ENCODE measurements at places on chromosomes 4 and X.

- DNase-seq, result peak; percentile 14
These were observed 117.3 kb downstream of the DRD5 start for GRCh38 chr4:9898596-9899305.

- no peak for DNase-seq
These were observed 68.3 kb upstream of the PGM2 start for GRCh38 chr4:37758226-37758625.

GRCh38 chrX:74510401-74510800, 89.1 kb downstream of the SLC16A2 start:
- DNase-seq, result no peak

- no peak for DNase-seq
These were observed 266.3 kb downstream of the PDGFC start for GRCh38 chr4:156705311-156705710.

DNA sequence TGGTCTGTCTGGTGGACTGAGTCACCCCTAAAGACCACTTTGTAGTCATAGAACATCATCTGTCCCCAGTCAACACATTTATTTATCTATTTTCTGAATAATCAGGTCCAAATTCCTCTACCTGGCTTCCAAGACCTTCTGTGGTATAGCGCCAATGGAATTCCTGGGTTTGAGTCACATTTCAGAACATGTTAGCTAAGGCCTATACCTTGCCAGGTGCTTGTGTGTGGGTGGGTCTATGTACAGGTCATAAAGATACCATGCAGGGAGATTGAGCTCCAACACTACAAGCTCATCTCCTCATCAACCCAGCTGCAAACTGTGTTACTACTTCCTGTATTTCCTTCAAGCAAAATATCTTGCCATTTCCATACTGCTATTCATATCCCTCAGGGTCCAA, 113.3 kb downstream of the TRAPPC11 start:
- no peak for DNase-seq

DNA sequence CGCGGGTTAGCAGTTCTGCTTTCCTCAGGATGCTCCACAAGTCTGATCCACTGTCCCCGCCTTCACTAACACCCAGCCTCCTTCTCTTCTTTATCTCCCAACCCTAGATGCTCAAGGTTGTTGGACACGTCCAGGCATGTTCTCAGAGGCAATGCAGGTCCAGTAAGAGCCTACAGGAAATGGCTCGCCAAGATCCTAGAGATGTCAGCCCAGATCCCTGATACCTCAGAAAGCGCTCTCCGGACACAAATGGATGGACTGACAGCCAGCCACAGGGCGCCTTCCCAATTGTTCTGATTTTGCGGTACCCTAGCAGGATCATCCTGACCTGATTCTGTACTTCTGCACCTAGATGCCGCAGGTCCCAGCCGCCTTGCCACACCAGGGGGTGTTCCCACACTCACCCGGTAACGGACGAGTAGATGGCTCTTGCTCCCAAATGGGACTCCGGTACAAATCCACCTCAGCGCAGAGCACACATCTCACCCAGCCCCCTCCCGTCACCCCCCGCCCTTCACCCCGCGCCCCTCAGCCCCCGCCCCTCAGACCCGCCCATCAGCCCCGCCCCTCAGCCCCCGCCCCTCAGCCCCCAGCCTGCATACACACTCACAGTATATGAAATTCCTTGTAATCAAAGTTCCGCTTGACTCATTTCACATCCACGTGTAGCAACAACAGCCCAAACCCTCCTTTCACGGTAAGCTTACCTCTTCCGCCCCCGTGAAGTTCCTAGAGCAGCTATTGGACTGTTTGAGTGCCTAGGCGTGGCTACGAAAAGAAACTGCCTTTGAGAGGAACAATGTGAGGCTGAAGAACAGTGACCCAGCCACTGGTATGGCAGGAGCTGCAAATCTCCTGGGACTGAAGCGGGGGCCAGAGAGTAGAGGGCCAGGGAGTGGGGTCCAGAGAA, at the start of gene EDA2R:
TSS of gene EDA2R (minus strand) at position 488 of the 910 bp plus-strand sequence. CDS start 23,058 bp downstream, outside the sequence.
- peak; percentile 75 for DNase-seq

DNA sequence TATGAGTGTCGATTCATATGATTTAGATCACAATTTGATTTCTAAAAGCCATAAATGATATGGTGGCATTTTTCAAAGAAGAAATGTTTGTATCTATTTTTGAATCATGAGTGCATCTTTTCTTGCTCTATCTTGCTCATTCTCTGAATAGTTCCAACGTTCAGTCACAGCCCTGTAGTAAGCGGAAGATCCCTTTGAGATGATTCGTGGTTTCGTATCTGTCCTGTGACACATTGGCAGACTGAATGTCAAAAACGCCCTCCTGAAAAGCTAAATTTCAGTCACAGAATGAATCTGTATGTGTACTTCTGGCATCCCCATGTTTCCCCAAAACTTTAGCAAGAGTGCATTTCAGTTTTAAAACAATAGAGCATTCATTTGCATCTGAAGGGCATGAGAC, 1066.9 kb upstream of the TENM3 start:
- DNase-seq, result no peak

DNA sequence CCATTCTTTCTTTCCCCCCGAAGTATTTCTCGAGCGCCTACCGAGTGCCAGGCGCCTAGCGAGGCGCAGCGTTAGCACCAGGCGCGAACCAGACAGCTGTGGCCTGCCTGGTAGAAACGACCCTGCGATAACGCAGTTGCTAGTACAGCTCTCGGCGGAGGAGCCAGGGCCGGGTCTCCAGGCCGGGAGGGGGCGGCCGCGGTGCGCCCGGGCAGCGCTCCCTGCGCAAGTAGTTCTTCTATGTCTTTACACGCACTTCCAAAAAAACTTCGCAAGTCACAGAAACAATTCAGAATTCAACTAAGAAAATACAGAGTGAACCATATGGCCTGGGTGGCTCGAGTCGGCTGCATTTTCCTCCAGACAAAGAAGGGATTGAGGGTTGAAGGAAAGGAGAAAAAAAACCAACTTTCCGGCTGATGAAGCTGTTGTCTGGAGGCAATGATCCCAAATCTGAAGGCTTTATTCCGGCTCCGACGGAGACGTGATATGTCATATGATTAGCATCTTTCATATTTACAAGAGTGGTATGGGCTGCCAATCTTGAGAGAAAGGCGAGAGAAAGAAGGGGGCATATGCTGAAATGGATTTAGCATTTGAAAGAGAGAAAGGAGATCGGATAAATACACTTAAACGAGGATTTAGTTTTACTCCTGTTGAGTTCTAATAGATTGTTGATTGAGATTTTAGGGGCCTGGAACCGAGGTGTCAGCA, 7.2 kb upstream of the NEUROG2 start:
- no peak for DNase-seq

DNA sequence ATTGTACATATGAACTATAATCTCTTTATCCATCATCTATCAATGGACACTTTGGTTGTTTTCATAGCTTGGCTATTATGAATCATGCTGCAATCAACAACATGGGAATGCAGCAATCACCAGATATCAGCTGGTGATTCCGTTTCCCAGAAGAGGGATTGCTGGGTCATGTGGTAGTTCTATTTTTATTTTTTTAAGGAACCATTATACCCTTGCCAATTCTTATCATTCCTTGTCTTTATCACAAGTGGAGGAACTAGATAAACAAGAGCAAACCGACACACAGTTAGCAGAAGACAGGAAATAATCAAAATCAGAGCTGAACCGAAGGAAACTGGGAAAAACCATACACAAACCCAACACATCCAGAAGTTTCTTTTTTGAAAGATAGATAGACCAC, 14.5 kb upstream of the LNX1 start:
- DNase-seq, result no peak

- DNase-seq, result no peak
These were observed 13.2 kb downstream of the RUFY3 start for GRCh38 chr4:70734971-70735370.

- DNase-seq, result no peak
These were observed 31.7 kb upstream of the MXRA5 start for GRCh38 chrX:3378156-3378555.

- DNase-seq, result no peak
These were observed 403.7 kb downstream of the IL15 start for GRCh38 chr4:142040043-142040442.

GRCh38 chrX:37776987-37777325, 2.9 kb upstream of the CYBB start:
- no peak for DNase-seq

DNA sequence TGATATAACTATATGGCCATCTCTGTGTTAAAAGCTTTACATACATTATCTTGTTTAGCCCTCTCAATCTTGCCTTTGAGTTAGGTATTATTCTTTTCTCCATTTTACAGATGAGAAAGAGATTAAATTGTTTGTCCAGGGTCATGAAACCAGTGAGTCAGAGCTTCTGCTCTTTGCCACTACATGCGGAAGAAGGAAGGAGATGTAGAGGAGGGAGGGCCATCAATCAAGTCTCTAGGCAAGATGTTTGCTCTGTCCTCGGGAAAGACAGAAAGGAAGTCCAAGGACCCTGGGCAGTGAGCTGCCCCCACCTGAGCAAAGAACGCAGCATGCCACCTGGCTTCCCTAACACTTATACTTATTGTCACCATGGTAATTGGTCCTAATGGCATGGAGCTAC, 133.7 kb upstream of the IL1RAPL2 start:
- peak; percentile 24 for DNase-seq

DNA sequence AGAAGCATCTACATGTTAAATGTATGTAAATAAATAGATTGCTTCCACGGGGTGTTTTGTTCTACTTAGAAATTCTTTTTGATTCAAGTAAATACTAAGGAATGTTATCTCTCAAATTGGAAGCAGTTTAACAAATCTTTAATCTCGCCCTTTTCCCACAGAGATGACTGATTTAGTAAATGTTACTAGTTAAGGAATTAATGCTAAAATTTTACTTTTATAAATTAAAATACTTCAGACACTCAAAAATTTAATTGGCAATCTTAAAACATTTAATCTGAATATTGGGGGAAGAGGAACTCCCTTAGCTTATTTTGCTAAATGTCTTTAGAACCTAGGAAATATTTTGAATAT, 12.1 kb downstream of the LARP7 start:
- no peak for DNase-seq

GRCh38 chr4:183596067-183596757, 62.8 kb downstream of the RWDD4 start:
- DNase-seq, result no peak

DNA sequence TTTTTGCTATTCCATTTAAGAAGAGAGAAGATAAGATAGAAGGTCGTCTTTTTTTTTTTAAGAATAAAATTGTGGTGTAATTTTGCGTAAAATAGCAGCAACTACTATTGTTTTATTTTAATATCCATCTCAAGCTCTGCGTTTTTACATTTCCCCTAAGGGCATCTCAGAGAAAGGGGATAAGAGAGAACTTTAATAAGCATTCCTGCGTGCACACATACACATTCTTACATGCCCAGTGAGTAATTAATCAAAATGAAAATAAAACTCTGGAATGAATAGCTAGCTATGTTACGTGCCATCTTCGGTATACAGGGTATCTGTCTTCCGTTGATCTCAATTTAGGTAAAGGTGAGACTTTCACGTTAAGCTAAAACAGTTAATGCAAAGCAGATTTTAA, 200.3 kb upstream of the TENM3 start:
- DNase-seq, result peak; percentile 34

GRCh38 chr4:153619811-153620210, 64.3 kb upstream of the TLR2 start:
- no peak for DNase-seq

DNA sequence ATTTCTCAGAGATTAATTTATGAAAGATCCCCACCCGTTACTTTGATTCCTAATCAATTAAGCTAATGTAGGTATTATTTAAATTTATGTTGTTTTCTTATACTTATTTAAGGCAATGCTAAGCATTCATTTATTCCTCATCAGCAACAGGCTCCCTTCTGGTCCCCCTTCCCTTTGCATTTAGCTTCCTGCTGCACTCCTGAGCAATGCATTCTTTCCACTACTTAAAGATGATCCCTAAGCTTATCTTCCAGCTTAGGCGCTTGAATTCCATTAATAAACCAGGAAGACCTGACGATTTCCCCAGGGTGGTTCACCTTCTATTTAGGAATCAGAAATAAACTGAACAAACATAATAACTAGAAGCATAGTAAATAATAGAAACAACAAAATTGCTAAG, 1003.1 kb downstream of the FSTL5 start:
- no peak for DNase-seq

DNA sequence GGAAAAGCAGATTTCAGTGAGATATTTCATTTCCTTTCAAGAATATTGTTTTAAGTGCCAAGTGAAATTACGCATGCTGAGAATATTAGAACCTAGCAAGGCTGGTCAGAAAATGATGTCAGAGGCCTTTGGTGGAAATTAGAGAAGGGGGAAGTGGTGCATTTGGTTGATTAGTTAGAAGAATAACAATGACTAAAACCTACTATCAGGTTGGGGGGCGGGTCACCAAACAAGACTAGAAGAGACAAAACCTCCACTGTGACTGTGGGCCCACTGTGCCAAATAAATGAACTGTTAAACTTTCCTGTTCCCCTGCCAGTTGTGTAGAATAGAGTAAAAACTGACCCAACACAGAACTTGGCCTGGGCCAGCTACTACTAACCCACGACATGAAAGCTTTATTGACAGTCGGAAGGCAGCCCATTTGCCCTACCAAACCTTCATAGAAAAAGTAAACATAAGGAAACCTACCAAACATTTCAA, 2.9 kb downstream of the RAPGEF2 start:
- no peak for DNase-seq

DNA sequence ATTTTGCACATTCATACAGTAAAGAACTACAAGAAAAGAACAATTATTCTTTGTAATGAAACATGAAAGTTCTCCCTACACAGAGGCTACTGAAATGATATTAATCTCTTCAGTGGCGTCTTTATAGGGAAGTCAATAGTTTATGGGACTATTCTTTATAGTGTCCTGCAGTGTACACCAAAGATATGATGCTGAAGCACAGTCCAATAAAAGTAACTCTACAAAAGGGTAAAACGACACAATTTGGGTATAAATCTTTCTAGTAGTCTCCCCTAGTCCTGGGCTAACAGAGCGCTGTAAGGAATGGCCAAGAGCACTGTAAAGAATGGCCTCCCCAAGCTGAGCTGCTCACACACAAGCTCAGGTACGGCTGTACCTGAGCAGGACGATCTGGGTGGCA, 101.1 kb upstream of the FUNDC1 start:
- DNase-seq, result no peak

GRCh38 chrX:9429767-9430166, 35.1 kb upstream of the TBL1X start:
- DNase-seq, result no peak

DNA sequence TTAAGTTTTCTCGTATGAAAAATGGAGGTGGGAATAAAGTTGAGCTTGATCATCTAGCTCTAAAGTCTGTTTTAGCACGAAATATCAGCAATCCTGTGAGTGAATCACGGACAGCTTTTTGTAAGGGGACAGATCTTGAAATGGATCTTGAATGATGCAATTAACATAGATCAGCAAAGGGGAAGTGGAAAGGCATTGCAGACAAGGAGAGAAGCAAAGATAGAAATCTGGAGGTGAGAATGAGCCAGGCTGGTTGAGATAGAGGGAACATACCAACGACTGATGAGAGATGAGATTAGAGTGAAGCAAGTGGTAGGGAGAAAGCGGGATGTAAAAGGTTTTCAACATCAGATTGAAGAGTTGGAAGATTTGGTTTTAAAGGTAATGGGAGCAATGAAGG, 4.6 kb upstream of the DGKK start:
- DNase-seq, result no peak

- no peak for DNase-seq
These were observed 36.9 kb upstream of the RELL1 start for GRCh38 chr4:37723067-37723466.

- DNase-seq, result no peak
These were observed 669.5 kb upstream of the MAGEB2 start for GRCh38 chrX:29545878-29546277.

- DNase-seq, result no peak
These were observed 151.3 kb downstream of the RTL9 start for GRCh38 chrX:110509755-110510532.

Data from epithelial cell of prostate (primary cell).